ENCODE measurements at places on chromosomes 5 and 9.

DNA sequence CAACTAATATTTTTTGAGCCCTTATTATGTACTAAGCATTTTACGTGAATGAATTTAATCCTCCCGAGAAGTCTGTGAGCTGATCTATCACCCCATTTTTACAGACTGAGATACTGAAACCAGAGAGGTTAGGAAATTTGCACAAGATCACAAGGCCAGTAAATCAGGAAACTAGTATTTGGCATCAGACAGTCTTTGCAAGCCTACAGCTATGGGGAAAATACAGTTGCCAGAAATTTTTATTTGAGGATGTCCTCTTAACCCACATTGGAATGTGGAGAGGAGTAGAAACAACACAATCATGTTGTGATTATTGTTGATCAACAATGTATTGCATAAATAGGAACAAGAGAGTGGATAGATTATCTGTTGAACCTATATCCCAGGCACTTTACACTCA lies 2.3 kb upstream of the SLC46A2 start:
- no peak for DNase-seq

DNA sequence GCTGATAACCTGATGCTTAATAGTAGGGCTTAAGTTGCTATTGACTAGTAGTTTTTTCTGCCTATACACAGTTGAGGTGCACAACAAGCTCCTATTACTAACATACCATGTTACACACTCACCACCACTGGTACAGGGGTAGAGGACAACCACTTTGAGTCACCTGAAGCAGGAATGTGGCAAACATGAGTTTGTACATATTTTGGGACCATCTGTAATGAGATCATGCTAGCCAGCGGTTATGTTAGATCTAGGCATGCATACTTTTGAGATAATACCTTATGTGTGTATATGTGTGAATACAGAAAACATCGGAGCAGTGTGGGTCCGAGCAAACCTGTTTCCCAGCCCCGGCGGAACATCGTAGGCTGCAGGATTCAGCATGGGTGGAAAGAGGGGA lies 72.8 kb upstream of the NXNL2 start:
- DNase-seq, result no peak

- DNase-seq, result no peak
Measured at GRCh38 chr5:82601077-82601476, 322.9 kb upstream of the RPS23 start.

DNA sequence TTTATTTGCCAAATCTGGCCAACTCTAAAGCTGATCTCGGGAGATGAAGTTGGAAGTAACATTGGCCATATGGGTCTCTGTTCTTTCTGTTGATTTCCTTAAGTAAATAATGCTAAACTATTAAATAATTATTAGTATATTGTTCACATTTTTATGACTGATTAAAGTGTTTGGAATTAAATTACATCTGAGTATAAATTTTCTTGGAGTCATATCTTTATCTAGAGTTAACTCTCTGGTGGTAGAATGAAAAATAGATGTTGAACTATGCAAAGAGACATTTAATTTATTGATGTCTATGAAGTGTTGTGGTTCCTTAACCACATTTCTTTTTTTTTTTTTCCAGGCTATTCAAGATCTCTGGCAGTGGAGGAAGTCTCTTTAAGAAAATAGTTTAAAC lies 9.3 kb upstream of the FGF18 start:
- DNase-seq, result no peak

GRCh38 chr9:134591082-134591571 lies 50.5 kb upstream of the COL5A1 start:
- DNase-seq, result no peak

GRCh38 chr9:115289757-115290208 lies 171.8 kb upstream of the TNC start:
- DNase-seq, result no peak

- DNase-seq, result no peak
Measured at GRCh38 chr9:74771262-74771585, 116.5 kb downstream of the TRPM6 start.

- no peak for DNase-seq
Measured at GRCh38 chr5:172147857-172148256, 40.2 kb downstream of the STK10 start.

GRCh38 chr5:55143624-55144023 lies 16.3 kb upstream of the GPX8 start:
- no peak for DNase-seq

- no peak for DNase-seq
Measured at GRCh38 chr5:74067748-74068541, 441.9 kb downstream of the ARHGEF28 start.

GRCh38 chr9:112035166-112035826 lies 138.7 kb downstream of the UGCG start:
- no peak for DNase-seq

DNA sequence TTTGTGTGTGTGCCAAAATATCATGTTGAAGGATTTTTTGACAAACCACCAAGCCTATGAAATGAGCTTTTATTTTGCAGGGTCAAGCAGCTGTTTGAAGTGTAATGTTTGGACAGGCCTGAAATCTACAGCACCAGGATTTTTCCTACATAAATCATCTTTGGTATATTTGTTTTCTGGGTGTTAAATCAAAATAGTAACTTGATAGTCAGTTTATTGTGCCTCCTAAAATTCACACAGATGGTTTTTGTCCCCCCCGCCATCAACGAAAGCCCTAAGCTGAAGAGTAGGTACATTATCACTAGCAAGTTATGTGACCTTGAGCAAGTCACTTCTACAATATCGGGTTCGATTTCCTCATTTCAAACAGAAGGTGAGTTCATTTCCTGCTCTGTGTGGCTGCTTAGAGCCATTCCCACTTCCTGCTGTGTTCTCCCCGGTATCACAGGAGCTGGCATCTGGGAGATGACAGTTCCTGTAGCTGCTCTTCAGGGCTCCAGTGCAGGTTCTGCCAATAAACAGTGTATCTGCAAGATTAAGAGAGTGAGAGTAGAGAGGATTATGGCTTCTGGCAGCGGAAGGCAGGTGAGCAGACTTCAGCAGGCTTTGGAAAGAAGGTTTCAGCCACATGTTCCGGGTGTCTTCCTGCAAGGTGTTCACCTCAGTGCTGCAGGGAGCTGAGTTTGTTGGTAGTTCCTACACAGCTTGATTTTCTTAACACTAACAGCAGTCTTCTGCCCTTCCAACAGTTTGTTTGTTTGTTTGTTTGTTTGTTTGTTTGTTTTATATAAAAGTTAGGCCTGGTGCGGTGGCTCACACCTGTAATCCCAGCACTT lies 48.4 kb upstream of the GNE start:
- DNase-seq, result no peak

DNA sequence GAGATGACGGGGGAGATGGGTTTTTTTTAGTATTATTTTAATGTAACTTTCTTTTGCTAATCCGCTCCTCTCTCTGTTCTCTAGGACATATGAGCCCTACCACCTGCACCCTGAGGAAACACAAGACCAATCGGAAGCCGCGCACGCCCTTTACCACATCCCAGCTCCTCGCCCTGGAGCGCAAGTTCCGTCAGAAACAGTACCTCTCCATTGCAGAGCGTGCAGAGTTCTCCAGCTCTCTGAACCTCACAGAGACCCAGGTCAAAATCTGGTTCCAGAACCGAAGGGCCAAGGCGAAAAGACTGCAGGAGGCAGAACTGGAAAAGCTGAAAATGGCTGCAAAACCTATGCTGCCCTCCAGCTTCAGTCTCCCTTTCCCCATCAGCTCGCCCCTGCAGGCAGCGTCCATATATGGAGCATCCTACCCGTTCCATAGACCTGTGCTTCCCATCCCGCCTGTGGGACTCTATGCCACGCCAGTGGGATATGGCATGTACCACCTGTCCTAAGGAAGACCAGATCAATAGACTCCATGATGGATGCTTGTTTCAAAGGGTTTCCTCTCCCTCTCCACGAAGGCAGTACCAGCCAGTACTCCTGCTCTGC lies 4.8 kb downstream of the MSX2 start:
- no peak for DNase-seq

DNA sequence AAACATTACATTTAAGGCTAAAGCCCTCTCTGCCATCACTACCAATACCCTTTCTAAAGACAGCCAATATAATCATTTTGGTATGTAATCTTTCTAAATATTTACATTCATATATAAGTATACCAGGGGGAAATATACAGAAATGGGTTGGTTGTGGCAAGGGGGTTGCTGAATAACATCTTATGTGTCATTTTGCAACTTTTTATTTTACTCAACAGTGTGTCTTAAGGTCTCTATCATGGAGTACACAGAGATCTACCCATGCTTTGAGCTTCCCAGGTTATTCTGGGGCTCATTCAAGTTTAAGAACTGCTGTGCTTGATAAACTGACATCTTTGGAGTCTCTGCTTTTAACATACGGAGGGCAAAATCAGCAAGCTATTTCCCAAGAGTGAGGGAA lies 7.4 kb upstream of the FAT2 start:
- no peak for DNase-seq

GRCh38 chr5:102777099-102777498 lies 22.0 kb downstream of the PAM start:
- DNase-seq, result no peak

DNA sequence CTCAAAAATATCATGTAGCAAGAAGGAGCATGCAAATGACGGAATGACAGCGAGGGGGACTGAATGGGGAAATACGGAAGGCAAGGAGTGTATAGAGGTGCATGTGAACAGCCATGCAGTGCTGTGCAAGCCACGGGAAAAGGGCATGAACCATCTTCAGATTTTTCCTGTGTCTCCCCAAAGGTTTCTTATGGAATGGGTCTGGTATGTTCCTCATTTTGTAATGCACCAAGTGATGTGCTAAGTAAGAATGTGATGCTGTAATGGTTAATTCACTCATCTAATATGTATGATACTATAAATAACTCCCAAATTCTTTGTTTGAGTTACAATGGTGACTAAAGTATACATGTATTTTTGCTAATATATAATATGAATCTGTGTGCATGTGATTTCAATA lies 99.0 kb upstream of the DAB2 start:
- DNase-seq, result no peak

DNA sequence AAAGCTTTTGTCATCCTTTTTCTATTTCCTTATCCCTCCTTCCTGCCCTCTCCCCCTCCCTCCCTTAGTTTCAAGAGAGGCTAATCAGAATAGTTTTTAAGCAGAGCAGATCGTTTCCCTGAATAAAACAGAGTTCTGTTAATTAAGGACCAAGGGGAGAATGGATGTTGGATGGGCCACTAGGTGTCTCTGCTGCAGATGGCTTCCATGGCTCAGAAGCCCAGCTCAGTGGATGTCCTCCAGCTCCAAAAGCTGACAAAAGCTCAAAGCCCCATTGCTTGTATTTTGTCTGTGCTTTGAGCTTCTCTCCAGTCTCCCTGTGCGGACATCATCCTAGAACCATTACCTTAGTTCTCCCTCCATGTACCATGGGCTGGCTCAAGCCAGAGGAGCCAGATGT lies 21.0 kb upstream of the NPR3 start:
- DNase-seq, result no peak

GRCh38 chr5:125835293-125836172 lies 587.7 kb upstream of the GRAMD2B start:
- no peak for DNase-seq

- peak; percentile 59 for DNase-seq
Measured at GRCh38 chr5:139710319-139711066, 62.3 kb downstream of the CXXC5 start.

DNA sequence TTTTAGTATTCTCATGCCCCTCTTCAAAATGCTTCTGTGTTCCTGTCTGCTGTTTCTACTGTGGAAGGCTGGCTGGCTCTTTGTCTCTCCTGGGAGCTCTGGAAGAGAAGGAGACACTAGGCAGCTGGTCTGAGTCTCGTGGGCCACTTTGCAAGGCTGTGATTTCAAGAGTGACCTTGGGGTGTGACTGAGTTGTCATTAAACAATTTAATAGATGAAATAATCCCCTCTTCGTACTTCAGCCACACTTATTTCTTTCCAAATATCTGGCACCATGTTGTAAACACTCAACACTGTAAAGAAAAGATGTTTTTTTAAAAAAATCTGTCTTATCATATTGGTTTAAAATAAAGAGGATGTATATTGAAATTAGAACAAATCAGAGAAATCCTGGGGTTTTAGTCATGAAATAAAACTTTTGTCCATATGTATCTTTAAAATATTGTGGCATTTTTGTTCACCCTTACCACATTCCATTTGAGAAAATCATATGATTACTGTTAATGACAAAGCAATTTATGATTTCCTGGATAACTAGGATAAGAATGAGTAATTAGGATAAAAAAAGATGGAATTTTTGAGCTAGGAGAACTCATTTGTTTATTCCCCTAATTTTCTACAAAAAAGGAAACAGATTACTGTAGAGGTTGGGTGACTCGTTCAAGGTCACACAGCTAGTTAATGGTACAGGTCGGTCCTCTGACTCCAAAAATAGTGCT lies 200.8 kb downstream of the MAT2B start:
- no peak for DNase-seq

GRCh38 chr9:124222109-124222508 lies 35.6 kb upstream of the NEK6 start:
- no peak for DNase-seq

DNA sequence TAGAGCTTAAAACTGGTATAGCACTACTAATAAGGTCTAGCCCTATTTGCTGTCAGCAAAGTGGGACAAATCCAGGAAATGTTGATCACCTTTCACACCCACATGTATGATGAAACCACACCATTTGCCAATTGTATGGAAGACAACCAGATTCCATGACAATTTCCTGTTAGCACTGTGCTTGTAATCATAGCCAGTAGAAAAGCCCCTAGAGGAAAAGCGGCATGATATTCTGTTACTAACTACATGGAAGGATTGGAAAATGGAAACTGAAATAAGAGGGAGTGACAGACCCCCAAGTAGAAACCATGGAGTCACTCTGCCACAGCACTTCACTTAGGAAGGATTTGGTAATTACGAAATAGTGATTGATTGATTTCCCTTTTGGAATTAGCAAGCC lies 923 bp downstream of the SPATA6L start:
- DNase-seq, result no peak

DNA sequence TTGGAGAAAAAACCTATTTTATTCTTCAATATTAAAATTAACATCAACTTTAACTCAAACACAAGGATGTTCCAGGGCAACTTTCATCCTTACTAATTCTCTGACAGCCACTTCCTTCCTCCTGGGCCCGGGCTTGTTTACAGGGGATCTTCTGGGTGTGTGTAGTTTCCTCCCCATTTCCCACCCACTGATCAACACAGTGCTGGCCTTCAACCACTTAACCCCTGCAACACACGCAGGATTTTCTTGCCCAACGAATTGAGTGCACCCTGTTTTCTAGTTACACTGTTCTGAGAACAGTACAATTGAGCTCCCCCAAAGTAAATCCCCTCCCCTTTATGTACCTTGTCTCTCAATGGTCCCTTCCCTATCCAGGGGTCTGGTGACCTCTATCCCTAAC lies 83.1 kb upstream of the RANBP3L start:
- no peak for DNase-seq

- no peak for DNase-seq
Measured at GRCh38 chr5:11324521-11325289, 563.7 kb upstream of the DAP start.

- no peak for DNase-seq
Measured at GRCh38 chr5:37836235-37836591, 3.6 kb downstream of the GDNF start.

All from activated naive CD4-positive, alpha-beta T cell treated with anti-CD3 and anti-CD28 coated beads, Interleukin-2, amount 50 U/mL, for 16 hours (primary cell).